ENCODE measurements at places on chromosomes 1 and 21.

- DNase-seq = no peak
Measured at GRCh38 chr1:200240656-200241055, 169.2 kb downstream of the ZNF281 start.

GRCh38 chr1:167518331-167518700 lies at the start of gene CD247:
Gene CD247 (minus strand): TSS chr1:167518529. CDS start chr1:167518465, 64 bp downstream.
- DNase-seq = peak; percentile 83

DNA sequence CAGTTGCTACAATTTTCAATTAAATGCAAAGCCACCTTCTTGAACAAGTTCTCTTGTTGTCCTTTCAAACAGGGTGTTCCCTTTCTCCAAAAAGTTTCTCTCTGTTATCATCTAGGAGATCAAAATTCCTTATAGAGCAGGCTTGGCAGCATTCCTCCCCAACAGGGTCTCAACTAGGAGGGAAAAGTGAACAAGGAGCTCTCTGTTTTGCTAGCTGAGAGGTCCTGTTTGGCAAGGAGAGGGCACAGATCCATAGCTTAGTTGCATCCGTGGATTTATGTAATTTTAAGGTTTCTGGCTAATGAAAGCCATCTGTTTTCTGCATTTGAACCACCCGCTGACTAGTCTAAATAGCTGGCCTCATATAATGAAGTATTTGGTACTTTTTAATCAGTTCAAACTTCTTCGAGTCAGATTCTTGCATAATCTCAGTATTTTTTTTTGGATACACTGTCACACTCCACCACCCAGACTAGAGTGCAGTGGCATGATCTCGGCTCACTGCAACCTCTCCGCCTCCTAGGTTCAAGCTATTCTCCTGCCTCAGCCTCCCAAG lies 54.0 kb downstream of the APP start:
- DNase-seq = no peak

DNA sequence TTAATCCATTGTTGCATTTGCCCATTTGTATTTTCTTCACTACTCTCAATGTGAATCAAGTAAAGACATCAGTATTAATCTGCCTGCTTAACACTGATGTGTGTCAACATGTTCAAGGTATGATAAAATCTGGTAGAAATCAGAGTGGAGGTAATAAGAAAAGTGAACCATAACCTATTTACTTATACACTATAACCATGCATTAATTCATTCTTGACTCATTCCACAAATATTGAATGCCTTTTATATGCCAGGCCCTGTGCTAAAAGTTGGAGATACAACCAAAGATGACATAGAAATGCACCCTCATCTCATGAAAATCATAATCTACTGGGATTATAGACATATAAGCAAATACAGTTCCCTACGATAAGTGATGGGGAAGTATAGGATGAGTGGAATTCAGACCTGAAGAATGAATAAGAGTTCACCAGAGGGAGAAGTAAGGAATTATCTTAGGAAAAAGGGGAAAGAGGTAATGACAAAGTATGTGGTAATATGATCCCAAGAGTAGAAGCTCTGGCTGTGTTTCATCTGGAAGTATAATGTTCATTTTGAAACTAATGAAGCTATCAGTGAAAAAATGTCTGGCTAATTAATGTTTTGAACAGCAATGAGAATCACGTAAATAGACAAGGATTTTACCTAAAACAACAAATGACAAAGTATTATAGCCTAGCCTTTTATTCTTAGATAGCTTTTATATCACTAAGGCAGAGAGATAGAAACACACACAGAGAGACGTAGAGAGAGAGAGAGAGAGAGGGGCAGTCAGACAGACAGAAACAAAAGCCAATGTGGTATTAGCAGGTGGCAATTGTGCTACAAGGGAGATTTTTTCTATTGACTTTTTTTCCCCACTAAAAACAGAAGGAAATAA lies 7.0 kb upstream of the RWDD3 start:
- no peak for DNase-seq

GRCh38 chr21:45765375-45765774 lies 121.8 kb downstream of the PCBP3 start:
- no peak for DNase-seq

- DNase-seq = peak; percentile 84
Measured at GRCh38 chr21:37564341-37564923, 197.9 kb downstream of the DYRK1A start.

DNA sequence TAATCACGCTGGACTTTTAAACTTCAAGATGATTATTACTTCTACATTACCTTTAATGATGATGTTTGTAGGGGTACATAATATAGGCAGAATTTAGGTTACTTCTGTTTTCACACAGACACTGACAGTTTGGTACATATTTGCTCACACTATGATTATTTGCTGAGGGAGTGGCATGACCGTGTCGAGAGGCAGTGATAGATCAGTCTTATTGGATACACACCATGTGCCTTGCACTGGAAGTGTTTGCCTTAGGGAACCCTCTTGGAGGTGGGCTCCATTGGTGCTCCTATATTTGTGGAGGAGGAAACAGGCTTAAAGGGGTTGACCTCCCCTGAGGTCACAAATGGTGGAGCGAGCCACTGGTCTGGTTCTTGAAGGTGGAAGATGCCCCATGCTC lies 132.1 kb downstream of the PRDM2 start:
- DNase-seq = no peak

- no peak for DNase-seq
Measured at GRCh38 chr21:43708745-43709381, 10.1 kb upstream of the PDXK start.

GRCh38 chr1:172882791-172883386 lies 167.9 kb downstream of the TNFSF18 start:
- DNase-seq = no peak

DNA sequence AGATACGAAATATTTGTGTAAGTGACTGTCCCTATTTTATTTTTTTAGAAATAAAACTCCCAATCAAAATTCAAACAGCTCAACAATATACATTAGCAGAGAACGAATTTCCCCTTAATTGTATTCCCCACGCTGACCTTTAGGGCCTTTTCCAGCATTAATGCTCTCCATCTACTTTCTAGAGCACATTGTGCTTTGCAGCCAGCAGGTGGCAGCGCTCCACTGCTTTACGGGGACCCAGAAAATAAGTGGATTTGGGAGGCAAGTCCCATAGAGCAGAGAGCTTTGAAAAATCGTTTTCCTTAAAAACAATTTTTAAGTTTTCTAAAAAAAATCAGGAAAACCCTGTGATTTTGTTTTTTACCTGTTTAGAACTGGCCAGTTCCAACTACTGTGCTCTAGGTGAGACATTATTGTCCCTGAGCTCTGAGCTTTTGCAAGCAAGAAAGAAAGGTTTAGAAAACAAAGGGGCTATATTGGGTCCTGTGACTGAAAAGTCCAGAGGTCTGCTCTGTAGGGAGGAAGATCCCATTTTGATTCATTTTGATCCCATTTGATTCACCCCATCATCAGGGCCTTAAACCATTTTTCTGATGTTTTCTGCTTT lies 144.4 kb upstream of the ZNF644 start:
- DNase-seq = no peak

GRCh38 chr1:81525085-81525484 lies 275.6 kb upstream of the ADGRL2 start:
- DNase-seq = no peak

DNA sequence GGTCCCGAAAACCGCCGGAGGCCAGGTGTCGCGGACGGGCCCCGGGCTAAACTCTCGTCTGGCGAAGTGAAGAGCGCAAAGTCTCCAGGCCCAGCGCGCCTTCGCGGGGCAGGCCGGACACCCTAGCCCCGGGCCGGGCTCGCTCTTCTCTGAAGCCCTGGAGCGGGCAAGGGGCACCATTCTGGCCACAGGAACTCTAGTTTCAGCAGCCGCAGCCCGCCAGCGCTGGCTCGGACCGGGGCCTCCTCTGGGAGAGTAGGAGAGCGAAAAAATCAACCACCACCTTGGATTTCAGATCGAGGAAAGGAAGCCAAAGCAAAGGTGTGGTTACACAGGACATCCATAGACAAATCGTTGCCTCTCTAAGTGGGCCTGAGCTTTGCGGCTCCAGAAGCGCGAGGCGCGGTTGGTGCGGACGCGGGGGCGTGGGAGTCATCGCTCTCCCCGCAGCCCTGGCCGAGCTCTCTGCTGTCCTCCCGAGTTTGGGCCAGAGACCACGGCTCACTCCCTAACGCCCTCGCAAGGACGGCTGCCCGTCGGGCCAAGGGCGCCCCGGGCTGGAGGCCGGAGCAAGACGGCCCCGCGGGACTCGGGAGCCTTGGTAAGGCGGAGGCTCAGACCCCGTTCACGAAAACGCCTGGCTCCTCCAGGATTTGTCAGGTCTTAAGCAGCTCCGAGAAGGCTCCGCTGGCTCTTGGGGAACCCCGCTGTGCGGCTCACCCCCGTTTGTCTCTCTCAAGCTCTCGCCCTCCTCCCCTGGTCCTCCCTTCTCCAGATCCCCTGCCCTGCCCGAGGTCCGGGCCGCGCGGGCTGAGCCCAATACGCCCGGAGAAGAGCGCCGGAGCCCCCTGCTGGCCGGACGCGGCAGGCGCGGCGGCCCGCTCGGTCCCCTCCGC lies 132.9 kb upstream of the DPYD start:
- DNase-seq = peak; percentile 47

- DNase-seq = no peak
Measured at GRCh38 chr1:119485201-119485600, 21.8 kb upstream of the HSD3B1 start.

DNA sequence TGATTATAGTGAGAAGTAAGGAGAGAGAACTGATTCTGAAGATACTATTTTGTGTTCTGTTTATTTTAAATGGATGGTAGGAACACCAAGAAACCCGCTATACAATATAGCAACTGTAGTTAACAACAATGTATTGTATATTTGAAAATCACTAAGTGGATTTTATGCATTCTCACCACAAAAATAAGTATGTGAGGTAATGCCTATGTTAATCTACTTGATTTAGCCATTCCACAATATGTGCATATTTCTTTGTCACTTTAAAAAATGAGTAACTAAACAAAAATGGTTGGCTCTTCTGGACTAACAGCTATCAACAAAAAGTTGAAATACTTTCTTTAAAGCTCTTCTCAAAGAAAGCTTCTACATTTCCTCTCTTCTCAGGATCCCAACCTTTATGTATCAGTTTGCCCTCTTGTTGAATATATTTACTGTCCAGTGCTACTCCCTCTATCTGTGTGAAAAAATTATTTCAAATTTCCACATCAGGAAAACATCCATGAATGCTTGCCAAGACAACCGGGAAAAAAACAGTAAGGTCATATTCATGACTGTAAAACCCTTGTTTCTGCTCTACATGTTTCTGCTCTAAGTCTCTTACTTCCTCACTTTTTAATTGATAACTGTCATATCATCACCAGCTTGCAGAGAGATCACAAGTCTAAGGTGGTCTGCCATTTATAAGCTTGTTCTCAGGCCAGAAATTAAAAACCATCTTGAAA lies 27.0 kb downstream of the CLCA4 start:
- DNase-seq = no peak

DNA sequence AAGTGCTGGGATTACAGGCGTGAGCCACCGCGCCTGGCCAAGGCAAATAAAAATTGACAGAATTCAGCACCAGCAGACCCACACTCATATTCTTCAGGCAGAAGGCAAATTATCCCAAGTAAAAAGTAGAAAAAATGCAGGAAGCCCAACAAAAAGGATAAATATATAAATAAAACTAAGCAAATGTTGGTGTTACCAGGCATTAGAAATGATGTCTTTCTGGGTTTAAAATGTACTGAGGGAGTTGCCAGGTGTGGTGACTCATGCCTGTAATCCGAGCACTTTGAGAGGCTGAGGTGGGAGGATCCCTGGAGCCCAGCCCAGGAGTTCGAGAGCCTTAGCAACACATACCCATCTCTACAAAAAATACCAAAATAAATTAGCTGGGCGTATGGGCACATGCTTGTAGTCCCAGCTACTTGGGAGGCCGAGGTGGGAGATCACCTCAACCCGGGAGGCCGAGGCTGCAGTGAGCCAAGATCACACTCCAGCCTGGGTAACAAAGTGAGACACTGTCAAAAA lies 6.3 kb downstream of the INTS11 start:
- DNase-seq = no peak

GRCh38 chr1:25906644-25907300 lies 553 bp upstream of the STMN1 start:
- peak; percentile 39 for DNase-seq
